ENCODE measurements at places on chromosomes 7 and 10.

DNA sequence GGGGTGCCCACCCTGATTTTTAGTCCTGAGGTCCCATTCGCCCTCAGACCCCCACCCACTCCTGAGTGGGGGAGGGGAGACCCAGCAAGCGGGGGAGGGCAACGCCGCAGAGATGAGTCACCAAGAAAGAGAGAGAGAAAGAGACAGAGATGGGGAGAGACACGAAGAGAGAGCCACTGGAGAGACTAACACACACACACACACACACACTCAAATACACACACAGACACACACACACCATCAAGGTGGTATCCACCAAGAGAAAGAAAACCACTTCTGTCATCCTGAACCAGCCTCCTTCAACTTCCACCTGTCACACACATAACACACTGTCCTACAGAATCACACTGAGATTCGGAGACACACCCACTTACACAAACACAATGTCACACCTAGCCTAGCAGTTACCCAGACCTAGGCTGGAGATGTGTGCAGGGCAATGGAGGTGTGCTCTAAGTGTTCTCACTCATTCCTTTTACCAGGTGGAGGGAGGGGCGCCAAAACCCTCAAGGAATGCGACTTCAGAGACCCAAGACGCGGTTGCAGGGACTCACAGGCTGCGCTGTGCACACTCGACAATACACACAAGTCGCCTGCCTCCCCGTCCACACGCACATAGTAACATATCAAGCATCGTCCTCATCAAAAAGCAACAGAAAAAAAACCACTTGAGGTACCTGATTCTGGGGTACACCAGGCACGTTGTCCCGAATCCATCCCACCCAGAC is 3.9 kb upstream of the VGF start:
- DNase-seq, result peak; percentile 16

GRCh38 chr10:105073999-105074398 is 432.9 kb downstream of the SORCS3 start:
- DNase-seq, result no peak

GRCh38 chr10:30988831-30989435 is 42.7 kb downstream of the ZNF438 start:
- DNase-seq, result no peak

DNA sequence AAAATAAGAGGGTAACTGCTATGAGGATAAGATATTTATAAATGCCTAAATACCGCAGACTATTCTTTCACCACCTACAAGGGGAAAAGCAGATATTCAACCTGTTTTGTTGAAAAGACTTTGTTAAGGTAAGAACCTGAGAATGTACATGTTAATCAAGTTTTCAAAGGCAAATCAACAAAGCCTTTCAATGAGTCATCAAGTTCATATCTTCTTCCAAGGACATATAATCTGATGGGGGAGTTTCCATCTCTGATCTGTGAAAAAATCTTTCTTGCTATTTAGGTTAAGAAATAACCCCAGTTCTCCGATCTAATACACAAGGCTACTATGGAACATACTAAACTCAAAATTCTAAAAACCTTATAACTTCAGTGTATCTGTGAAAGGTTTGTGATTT is 40.0 kb upstream of the ANLN start:
- DNase-seq, result no peak

DNA sequence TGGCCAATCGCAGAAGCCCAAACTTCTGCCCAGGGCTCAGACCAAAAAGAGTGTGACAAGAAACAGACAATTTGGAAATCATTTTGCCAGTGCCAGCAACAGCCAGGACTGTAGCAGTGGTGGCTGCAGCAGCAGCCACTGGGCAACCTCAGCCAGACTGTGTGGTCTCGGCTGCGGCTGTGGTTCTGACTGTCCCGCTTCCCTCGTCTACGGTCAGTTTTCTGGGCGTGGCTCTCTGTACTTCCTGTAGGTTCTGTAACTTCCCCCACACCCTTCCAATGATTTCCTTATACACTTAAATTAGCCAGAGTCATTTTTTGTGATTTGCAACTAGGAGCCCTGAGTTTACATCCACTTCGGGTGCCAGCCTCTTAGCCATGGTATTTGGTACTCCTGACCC is 39.9 kb downstream of the CYTH3 start:
- DNase-seq, result no peak

- DNase-seq, result no peak
Observed at GRCh38 chr10:25026463-25026862, 10.1 kb downstream of the THNSL1 start.

DNA sequence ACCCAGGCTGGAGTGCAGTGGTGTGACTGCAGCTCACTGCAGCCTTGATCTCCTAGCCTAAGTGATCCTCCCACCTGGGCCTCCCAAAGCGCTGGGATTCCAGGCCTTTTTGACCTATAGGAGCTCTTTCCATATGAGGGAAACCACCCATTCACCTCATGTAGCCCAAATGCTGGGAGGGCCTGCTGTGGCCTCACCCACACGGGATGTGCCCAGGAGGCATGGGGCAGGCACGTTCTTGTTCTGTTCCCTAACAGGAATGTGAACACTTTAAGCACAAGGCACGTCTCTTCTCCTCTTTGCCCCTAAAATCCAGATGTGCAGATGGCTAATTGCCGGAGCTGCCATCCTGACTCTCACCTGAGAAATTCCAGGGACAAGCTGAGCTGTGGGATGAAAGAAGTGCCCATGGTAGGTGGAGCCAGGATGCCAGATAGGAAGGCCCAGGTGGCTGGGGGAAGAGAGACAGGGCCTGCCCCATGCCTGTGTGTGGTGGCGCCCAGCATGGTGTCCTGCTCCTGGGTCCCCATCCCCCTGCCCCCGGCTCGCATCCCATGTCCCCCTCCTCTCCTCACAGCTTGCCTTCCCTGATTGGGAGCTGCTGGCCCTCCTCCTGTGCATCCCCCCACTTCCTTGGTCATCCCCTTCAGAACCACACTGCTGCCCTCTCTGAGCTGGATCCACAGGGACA is 17.3 kb downstream of the CAMK2B start:
- no peak for DNase-seq

DNA sequence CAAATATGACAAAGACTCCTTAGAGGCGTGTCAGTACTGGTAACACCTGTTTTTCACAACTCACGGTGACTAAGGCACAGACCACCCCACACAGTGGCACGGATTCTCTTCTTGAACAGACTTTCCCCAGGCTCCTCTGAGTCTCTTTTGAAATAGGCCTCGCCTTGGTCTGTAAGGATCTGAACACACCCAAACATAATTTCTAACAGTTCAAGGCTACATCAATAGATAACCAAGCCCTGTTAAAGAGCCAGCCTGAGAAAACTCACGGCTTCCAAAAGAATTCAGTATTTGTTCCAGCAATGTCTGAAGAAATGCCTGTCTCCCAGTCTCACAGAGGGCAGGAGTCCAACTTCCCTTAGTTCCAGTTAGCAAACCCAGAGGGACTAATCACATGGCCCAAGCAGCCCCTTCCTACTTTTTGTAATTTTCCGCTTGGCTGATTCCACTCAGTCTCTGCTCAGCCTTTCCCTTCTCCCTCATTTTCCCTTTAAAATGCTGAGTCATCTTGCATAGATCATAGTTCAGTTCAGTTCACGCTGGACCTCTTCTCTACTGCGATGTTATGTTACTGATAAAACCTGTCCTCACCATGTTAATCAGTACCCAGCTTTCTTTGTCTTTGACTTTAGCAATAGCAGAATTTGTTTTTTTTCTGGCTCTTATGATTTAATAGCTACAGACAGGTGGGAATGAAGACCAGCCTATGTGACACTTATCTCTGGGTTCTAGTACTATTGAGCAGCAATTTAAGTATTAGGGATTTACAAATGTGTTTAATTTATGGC is 22.6 kb upstream of the AKR1C3 start:
- no peak for DNase-seq

GRCh38 chr10:49397036-49397999 is 1.4 kb upstream of the DRGX start:
- no peak for DNase-seq

DNA sequence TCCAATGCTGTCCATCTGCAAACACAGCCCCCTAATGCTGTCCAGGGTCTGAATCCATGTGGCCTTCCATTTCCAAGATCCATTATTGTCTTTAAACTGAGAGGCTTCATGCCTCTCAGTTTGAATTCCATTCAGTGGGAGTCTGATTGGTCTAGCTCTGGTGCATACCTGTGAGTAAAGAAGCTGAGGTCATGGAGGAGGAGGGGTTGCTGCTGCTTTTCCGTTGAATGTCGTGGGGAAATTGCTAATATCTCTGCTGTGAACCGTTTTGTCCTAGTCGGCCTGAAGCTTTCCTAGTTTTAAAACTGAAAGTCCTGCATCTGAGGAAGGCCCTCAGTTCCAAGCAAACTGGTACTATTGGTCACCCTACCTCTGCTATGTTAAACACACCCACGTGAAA is 17.7 kb downstream of the SH2D4B start:
- no peak for DNase-seq

- no peak for DNase-seq
Observed at GRCh38 chr10:96984541-96985131, 152.5 kb downstream of the LCOR start.

DNA sequence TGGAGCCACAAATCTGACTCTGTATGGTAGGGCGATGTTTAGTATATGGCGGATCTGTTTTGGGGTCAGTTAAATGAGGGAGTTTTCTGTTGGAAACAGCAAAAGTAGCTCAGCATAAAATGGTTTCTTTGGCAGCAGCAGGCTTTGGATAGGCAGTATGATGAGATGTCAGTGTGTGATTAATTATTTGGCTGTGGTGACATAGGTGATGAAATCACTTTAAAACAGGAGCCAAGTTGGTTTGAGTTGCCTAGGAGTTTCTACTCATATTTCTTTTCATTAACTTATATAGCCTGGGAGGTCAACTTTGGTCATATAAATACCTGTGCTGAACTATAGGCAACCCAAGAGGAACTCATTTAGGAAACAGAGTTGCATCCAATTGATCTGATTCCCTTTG is 291.2 kb downstream of the LRMDA start:
- DNase-seq, result no peak

- no peak for DNase-seq
Observed at GRCh38 chr7:4178916-4179687, 503.0 kb upstream of the FOXK1 start.

DNA sequence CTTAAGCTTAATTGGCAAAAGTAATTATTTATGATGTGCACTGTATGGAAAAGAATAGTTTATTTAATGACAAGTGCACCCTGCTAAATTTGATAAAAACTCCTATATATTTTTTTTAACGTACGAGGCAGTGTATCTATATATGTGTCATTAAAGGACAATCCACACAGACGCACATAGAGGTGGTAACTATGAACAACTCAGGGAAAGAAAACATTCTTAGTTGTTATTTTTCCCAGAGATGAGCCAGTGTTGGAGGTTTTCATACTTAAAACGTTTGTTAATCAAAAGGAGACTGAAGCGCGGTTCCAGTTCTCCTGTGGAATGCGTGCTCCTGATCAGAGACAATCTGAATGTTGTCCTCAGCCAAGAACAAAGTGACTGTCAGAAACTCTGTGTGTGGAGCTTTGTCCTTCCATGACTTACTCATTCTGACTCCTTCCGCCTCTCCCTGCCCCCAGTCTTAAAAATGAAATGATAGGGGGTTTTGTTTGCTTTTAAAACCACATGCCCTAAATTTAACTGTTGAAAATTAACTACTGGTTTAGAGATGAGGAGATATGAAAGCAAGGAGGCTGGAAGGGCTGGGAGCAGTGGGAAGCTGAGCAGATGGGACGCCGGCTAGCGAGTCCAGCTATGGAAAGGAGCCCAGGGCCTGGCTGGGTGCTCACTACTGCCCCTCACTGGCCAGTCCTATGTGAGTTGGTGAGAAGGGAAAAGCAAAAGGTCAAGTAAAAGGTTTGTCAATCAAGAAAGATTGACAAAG is 99.6 kb downstream of the SVIL start:
- DNase-seq, result no peak

DNA sequence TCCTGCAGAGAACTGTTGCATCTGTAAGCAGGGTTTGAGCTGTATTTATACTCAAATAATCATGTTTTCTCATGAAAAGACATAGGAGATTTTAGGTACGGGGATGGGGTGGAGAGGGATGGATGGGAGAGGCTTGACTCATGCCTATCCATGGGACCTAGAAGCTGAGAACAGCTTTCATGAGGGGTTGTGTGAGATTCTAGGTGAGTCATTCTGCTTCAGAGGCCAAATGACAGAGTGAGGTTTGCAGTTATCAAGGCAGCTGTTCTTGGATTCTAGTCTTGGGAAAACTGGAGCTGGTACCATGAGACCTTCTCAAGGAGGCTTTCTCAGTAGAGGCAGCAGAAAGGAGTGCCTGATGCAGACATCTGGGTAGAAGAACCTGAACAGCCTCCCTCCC is 746.9 kb downstream of the TYW1 start:
- DNase-seq, result no peak

DNA sequence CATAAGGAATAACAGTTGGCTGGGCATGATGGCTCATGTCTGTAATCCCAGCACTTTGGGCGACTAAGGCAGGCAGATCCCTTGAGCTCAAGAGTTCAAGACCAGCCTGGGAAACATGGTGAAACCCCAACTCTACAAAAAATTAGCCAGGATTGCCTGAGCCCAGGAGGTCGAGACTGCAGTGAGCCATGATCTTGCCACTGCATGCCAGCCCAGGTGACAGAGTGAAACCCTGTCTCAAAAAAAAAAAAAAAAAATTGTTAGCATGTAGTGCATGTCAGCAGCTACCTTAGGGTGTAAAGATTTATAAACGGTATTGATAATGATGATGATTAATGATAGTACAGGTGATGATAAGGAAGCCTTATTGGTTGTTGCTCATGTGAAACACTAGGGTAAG is 331.2 kb upstream of the FZD1 start:
- DNase-seq, result no peak

GRCh38 chr10:105797234-105797890 is 1156.3 kb downstream of the SORCS3 start:
- DNase-seq, result no peak

- no peak for DNase-seq
Observed at GRCh38 chr10:75860009-75860408, 428.6 kb downstream of the LRMDA start.

DNA sequence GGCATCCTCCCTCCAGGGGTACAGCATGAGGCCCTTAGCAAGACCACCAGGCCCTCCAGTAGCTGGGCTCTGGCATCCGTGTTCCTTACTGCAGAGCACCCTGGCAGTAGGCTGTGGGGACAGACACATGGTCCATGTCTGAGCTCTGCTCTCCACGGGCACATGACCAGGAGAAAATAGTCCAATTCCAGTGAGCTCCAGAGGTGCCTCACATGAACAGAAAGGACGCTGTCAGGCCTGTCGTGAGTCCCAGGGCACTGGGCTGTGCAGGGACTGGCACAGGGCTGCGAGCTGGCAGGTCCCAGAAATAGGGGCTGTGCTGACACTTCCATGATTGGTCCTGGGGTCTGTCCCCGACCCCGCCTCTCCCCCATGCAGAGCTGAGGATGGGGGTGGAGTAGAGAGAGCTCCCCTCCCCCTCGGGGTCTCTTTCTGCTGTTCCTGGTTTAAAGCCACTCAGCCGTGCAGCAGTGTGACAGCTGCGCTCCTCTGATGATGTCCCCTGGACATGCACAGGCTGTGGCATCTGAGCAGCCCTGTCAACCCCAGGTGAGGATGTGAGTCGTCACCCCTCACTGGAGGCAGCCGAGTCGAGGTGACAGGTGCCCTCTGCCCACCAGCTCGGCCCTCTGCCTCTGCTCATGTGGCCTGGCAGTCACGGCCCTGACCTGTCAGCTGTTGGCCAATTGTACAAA is 25.2 kb upstream of the ZNF488 start:
- no peak for DNase-seq

- DNase-seq, result peak; percentile 35
Observed at GRCh38 chr10:50275650-50276235, 24.4 kb upstream of the ASAH2 start.

- no peak for DNase-seq
Observed at GRCh38 chr7:29202651-29203069, 8.1 kb downstream of the CHN2 start.

GRCh38 chr7:158646766-158647474 is 57.7 kb downstream of the NCAPG2 start:
- peak; percentile 16 for DNase-seq

Measured in activated naive CD4-positive, alpha-beta T cell treated with Interleukin-2 at 50 U/mL for 16 hours (primary cell).